ENCODE measurements at places on chromosomes 3 and 15. TPM values are rescaled to one million over a fixed set of nuclear protein-coding genes. Genes with fewer than 3 reads are reported as not detected.

Gene GOLGA8O
- not detected for total RNA-seq

Gene SEC62
- total RNA-seq: 66.2 TPM

Gene LNP1
- total RNA-seq: 3.3 TPM

Gene LIPH
- total RNA-seq: not detected

Gene GRM2
- 0.09 TPM for total RNA-seq
